Fibroblast of the aortic adventitia (primary cell): ENCODE measurements at places on chromosomes 11 and 22. TPM values are rescaled to one million over a fixed set of nuclear protein-coding genes. Genes with fewer than 3 reads are reported as not detected.

GRCh38 chr11:5846701-5847100 lies 5.0 kb upstream of the OR52E6 start:
- no peak for DNase-seq

- DNase-seq: peak; percentile 5
Measured at GRCh38 chr11:104390651-104391050, 226.7 kb upstream of the PDGFD start.

DNA sequence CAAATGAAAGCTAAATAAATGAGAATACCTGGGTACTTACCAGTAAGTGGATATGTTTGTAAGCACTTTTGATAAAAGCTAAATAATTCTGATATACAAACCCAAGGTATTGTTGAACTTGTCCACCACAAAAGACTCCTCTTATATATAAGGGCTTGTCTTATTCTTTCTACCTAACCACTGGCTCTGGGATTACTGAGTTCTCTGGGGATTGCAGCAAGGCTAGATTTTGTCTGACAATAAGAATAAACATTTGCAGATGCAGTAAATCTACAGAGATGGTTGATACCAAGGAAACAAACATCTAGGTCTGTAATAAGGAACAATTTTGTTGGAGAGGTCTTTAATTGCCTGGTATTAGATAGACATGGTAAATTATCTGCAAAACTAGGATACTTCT lies at the start of gene OR51A4:
TSS of gene OR51A4 (minus strand) at position 101 of the 400 bp plus-strand sequence. CDS start 505 bp downstream, outside the sequence.
- DNase-seq: no peak

- no peak for DNase-seq
Measured at GRCh38 chr11:20010156-20010850, 150.0 kb downstream of the DBX1 start.

The RIMBP3C gene
- 0.49 and 0.63 TPM in 2 replicates for total RNA-seq

The NXPE4 gene
- not detected in 2 replicates for total RNA-seq

The MUC15 gene
- 0.25 TPM in 1 of 2 replicates, not detected in the other for total RNA-seq
